ENCODE measurements at places on chromosomes 16 and 17. TPM values are rescaled to one million over a fixed set of nuclear protein-coding genes. Genes with fewer than 3 reads are reported as not detected.

- no peak for DNase-seq
These were observed 16.6 kb upstream of the DBNDD1 start for GRCh38 chr16:90035902-90036301.

GRCh38 chr17:876272-876671, 94.1 kb downstream of the MRM3 start:
- DNase-seq: no peak

DNA sequence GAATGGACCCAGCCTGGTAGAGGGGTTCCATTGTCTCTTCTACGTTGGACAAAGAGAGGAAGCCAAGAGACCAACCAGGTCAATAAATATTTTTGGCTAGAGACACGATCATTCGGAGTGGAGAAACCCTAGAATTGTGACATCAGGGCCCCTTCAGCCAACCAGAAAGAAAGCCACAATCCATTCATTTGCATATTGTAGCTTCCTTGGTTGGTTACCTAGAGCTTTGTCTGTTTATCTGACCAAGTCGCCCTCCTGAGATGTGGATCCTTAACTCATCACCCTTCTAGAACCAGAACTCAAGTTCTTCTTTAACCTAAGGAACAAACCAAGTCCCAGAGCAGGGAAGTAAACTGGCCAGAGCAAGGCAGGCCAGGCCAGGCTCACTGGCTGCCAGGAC, at the start of gene CCDC182:
Gene CCDC182, minus strand, starts transcription at position 58 of the 400 bp plus-strand sequence. Its CDS starts 27 bp downstream, at position 31.
- DNase-seq: no peak

DNA sequence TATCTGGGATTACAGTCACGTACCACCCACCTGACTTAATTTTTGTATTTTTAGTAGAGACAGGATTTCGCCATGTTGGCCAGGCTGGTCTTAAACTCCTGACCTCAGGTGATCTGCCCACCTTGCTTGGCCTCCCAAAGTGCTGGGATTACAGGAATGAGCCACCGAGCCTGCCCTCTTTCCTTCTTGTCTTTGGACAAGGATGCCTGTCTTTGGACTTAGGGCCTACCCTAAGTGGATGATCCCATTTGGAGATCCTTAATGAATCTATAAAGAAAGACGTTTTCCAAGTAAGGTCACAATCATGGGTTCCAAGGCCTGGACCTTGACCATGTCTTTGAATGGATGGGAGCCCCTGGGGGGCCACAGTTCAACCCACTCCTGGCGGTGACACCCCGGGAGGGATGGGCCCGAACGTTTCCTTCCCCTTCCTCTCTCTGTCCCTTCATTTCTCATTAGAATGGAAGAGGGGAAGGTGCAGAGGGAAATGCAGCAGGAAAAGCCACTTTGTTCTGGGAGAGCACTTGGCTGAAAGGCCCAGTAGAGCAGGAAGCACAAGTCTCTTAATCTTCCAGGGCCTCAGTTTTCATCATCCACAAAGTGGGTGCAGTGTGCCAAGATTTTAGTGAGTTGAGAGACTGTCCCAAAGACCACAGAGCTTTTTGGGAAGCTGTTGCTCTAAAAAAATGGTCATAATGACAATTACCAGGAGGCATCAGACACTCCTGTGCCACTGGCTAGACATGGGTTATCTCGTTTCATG, 353.3 kb downstream of the SEC14L1 start:
- DNase-seq: no peak

- no peak for DNase-seq
These were observed 48.4 kb upstream of the SKAP1 start for GRCh38 chr17:48478224-48479013.

DNA sequence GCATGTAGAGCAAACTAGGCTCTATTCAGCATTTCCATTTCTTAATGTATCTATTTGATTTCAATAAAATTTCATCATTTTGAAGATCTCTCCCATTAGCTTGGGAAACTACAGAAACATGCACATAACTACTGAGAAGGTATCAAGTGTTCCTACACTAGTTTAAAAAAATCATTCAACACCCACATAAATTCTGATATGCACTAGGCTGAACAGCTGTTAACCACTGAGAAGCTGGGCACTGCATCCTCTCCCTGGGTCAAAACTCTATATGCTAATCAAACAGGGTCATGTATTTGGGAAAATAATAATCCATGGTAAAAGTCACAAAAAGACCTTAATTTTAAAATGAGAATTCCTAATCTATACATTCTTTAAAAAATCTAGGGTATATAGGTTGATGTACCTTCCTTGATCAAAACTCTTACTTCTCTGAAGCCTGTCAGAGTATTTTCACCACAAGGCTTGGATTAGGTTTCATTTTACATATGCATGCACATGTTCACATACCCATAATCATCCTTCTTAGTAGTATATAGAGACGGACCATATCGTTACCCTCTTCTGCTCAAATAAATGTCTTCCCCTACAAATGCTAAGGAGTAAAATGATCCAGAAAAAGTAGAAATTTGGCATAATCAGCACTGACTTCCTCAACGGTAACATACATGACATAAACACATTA, 57.2 kb downstream of the KANSL1 start:
- no peak for DNase-seq

- DNase-seq: no peak
These were observed 471 bp downstream of the PARD6A start for GRCh38 chr16:67661101-67661761.

- no peak for DNase-seq
These were observed 1.4 kb downstream of the CMTM2 start for GRCh38 chr16:66580605-66581209.

GRCh38 chr17:74383141-74383540, 15.8 kb downstream of the GPR142 start:
- DNase-seq: no peak

- DNase-seq: no peak
These were observed 1.1 kb downstream of the NOXO1 start for GRCh38 chr16:1980030-1980769.

DNA sequence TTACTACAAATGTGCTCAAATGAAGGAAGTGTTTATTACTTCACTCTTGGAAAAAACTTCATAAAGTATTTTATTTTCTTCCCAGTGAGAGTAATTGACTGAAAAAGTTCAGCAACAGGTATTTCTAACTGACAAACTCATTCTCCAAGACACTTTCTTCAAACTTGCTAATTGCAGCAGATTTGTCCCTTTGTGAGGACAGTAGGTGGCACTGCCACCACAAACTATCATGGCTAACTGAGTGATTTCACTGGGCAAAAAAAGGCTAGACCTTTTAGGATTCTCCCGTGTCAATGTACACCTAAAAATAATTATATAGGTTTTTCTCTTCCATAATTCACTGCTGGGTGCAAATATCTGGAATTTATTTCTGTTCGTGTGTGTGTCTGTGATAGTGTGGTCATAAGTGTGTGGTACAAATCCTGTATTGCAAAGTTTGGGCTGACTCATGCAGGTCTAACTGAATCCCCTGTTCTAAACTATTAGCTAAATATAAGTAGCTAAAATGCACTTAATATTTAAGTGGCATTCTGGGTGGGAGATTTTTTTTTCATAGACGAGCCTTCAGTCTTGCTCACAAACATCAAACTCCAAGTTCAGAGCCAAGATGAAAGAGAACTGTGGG, 3.9 kb downstream of the HS3ST3A1 start:
- DNase-seq: peak; percentile 27

DNA sequence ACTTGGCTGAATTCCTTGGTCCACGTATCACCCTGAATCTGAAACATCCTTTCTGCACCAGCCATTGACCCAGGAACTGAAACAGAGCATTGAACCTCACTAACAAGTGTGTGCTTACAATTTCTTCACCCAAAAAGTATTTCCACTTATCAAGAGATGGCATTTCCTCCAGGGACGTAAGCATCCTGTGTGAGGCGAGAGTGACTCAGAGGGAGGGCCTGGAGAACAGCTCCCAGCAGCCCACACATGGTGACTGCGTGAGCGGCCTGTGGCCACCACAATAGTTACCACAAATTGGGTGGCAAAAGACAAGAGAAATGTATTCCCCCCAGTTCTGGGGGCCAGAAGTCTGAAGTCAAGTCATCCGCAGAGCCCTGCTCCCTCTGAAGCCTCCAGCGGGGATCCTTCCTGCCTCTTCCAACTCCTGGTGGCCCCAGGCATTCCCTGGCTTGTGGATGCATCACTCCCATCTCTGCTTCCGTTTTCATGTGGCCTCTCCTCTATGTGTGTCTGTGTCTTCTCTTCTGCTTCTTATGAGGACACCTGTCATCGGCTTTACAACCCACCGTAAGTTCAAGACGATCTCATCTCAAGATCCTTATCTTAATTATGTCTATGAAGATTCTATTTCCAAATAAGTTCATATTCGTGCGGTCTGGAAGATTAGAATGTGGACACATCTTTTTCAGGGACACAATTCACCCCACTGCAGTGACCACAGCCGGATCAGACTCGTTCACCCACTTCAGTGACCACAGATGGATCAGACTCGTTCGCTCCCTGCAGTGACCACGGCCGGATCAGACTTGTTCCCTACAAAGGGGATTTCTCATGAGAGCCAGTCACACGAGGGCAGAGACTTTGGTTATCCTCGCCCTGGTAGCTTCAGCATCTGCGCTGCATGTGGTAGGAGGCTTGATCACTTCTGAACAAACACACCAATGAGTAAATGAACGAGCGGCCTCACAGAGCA, 122.6 kb upstream of the FOXF1 start:
- peak; percentile 63 for DNase-seq

DNA sequence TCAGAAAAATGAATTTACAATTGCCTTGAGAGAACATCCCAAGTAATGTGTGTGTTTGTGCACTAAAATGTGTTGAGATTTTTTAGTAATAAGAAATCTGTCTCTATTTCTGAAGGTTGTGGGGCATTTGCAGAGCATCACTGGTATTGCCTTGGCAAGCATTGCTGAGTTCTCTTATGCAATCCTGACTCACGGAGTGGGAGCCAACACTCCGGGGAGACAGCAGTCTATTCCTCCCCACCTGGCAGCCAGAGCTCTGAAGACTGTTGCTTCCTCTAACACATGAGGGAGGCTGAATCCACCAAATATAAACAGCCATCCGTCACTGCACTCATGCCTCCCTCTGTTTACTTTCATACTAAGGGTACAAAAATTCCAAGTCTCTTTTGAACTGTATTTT, 10.6 kb downstream of the CNTD1 start:
- DNase-seq: no peak

GRCh38 chr17:57551321-57552079, 193.6 kb downstream of the CCDC182 start:
- no peak for DNase-seq

DNA sequence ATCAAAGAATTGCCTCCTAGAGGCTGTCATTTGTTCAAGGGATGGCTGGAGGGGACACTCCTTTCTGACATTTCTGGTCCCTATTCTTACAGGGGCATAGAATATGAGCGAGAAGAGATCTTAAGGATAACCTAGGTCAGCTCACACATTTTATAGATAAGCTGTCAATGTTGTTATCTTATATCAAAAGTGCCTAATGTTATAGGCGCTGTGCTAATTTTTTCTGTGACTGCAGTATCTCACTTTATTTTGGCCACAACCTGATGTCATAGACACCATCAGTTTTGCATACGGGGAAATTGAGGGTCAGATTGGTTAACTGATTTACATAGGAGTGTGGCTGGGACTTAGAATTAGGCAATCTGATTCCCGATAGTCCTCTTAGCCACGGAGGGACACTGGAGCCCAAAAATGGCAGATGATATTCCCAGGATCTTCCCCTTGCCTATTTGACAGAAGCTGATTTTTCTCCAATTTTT, 1.2 kb downstream of the CPD start:
- no peak for DNase-seq

The CASKIN1 gene
- 5.9 TPM for total RNA-seq

The TRIM37 gene
- 55.7 TPM for total RNA-seq

The WWOX gene
- 13.7 TPM for total RNA-seq

The NPB gene
- 1.2 TPM for total RNA-seq

The CACNG5 gene
- not detected for total RNA-seq

The HLF gene
- 1.5 TPM for total RNA-seq

The NACA2 gene
- not detected for total RNA-seq

The MGAT5B gene
- total RNA-seq: 4.4 TPM

The CES1 gene
- 1.8 TPM for total RNA-seq

All from HCT116 (cell line).